Nucleus accumbens (tissue), 56 donors: ENCODE measurements at places on chromosomes 11 and 22.

GRCh38 chr11:75428281-75428724 lies 4.7 kb downstream of the KLHL35 start:
- DNase-seq = peak; percentile 69

DNA sequence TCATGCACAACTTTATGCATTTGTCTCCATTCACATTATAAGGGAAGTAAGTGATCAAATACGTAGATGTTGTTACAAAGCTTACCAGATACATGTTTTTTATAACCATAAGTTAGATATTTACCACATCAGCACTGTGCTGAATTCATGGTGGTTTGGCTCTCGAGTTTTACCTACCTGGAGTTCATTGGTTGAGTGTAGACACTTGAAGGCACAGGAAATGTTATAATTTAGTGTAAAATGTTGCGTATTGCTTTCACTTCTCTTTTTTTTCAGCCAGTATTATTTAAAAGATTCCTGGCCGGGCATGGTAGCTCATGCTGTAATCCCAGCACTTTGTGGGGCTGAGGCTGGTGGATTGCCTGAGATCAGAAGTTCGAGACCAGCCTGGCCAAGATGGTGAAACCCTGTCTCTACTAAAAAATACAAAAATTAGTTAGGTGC lies 53.1 kb upstream of the GRK2 start:
- no peak for DNase-seq

- DNase-seq = no peak
Observed at GRCh38 chr22:37249986-37250385, 5.9 kb upstream of the RAC2 start.

DNA sequence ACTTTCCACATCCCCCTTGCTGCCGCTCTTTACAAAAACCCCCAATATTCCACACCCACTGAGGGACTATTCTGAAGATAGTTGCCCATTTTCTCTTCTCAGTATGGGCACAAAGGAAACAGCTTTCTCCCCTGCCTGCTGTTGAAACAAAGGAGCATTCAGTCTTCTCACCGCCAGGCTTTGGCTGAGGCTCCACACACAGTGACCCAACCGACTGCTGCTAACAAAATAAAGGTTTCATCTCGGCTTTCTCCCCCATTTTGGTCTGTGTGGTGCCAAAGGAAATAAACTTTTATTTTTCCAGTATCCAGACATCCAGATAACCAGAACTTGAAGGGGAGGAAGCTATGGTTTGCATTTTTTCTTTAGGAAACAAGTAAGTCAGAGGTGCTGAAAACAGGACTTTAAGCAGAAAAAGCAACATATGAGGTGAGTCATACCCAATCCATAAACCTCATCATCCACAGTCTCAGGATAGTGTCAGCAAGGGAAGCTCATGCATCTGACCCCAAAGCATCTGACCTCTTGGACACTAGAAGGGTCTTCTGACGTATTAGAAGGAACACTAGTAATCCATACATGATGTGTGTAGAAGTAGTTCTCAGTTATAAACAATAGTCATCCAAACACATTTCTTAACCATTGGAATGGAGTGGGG lies 6.4 kb downstream of the CLMP start:
- no peak for DNase-seq

DNA sequence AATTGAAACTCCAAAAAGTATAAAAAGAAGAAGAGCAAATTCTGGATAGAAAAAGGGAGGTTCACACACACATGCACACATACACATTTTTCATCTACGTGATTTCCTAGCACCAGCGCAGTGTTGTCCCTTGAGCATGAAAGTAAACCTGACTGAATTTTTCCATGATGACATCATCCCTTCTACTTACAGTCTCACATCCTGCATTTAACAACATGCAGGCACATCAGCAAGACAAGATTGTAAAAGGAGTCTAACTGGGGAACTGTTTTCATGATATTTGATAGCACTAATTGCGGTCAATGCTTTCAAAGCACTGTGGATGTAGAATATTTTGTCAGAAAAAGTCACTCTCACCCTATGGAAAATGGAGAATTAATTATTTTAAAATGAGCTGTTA lies 36.6 kb downstream of the GAS2 start:
- DNase-seq = no peak

DNA sequence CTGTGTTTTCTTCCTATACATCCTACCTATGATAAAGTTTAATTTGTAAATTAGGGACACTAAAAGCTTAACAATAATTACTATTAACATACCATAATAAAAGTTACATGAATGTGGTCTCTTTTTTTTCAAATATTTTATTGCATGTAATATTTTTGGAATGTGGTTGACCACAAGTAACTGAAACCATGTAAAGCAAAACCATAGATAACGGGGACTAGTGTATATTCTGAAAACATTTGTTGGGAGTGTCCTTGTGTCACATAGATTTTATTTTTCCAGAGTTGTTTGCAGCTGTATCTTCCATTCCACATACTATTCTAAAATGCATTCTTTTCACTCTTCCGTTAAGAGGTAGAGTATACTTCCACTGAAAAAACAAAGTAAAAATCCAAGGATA lies 200.4 kb downstream of the KIF18A start:
- DNase-seq = no peak

DNA sequence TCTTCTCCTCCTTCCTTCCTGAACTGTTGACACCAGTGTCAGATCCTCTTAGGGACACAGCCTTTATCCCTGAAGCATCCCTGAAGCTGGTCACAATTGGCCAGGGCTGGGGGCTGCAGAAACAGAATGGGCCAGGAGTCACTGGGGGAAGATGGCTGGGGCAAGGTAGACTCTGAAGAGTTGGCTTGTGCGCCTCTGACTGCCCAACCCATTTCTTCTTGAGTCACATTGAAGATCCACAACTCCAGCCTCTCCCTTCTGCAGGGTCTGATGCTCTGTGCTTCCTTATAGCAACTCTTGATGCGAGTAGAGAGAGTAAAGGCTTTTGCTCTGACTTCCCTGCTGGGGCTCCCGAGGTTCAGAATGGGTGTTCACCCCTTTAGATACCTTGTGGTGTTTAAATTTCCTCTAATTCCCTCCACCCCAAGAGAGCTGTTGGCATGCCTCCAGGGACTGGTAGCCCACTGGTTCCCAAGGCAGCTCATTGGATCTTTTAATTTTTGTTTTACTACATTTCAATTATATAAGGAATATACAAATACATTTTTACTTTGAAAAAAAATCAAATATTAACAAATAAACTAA lies 13.4 kb downstream of the PRDM11 start:
- no peak for DNase-seq

DNA sequence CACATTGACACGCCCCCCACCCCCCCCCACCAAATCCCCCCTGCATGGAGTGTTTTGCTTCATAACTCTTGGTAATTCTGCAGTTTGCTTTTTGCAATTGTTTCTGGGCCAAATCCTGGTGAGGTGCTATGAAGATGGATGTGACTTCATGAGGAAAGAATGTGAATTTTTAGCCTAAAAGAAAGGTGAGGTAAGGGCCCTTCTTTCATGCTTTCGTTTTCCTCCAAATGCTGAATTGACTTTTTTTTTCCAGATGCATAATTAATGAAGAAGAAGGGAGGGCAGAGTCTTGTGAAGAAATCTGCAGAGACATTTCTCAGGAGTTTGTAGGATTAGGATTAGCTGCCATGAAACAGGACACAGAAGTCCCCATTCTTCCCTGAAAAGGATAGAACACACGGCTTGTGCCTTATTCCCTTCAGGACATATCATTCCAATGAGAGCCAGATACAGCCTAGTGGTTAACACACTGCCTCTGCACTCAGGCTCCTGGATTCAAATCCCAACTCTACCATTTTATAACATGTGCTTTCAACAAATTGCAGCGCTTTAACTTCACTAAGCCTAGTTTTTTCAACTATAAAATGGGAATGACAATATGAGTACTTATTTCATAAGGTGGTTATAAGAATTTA lies 19.6 kb upstream of the TBCEL start:
- no peak for DNase-seq

DNA sequence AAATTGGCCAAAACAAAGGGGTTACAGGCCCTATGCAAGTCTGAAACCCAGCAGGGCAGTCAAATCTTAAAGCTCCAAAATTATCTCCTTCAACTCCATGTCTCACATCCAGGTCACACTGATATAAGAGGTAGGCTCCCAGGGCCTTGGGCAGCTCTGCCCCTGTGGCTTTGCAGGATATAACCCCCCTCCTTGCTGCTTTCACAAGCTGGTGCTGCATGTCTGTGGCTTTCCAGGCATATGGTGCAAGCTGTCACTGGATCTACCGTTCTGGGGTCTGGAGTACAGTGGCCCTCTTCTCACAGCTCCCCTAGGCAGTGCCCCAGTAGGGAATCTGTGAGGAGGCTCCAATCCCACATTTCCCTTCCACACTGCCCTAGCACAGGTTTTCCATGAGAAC lies 519.6 kb downstream of the ETS1 start:
- DNase-seq = no peak

GRCh38 chr11:32893093-32893342 lies 407 bp downstream of the QSER1 start:
- DNase-seq = no peak

GRCh38 chr11:57484141-57484710 lies 23.9 kb downstream of the RTN4RL2 start:
- DNase-seq = no peak

GRCh38 chr22:41915035-41915785 lies at the start of gene SHISA8:
Gene SHISA8, minus strand, starts transcription at chr22:41915074. Its CDS starts 407 bp downstream, at chr22:41914667.
- no peak for DNase-seq

DNA sequence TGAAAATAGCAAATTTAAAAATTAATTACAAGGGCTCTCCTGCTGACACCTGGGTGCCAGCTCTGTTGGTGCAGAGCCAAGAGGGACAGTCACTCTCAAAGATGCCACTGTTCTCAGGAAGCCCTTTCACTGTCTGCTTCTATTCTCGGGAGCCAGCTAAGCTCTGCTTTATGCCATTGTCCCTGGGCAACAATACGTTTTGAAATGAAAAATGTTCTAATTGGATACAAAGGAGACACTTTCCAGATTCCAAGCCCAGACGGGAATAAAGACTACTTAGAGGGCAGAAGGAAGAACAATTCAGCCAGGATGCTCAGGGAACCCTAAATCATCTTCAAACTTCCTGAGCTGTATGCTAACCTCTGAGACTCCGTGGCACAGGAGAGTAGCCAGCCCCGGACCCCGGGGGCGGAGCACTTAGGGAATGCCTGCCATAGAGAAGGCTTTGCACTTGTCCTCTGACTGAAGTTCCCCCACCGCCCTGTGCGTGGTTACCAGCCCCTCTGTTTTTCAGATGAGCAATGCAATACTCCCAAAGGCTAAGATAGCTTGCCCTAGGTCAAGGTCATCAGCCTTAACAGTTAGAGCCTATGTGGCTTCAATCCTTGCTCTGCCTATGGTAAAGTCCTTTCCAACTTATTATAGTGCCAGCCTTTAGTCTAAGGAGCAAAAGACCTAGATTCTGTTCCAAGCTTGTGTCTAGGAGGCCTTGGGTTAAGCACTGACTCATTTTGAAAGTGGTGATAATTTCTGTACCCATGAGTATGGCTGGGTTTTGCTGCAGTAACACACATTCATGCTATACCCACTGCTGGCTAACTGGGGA lies 150.9 kb downstream of the CACNA1I start:
- DNase-seq = no peak

DNA sequence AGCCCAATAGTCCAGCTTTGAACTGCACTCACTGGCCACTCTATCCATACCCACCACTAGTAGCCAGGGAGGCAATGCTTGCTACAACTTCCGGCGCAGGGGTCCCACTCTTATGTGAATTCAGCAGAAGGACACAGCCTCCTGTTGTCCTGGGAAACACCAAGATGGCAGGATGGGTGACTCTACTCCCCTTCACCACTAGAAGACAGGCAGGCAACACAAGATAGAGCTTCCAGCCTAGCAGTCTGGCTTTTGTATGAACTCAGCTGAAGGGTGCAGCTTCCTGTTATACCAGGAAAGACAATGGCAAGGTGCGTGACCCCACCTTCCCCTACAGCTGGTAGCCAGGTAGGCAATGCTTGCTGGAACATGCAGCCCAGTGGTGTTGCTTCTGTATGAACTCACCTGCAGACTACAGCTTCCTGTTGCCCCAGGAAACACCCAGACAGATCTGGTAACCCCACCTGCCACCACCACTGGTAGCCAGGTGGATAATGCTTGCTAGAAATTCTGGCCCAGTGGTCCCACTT lies 205.2 kb upstream of the KIRREL3 start:
- no peak for DNase-seq

DNA sequence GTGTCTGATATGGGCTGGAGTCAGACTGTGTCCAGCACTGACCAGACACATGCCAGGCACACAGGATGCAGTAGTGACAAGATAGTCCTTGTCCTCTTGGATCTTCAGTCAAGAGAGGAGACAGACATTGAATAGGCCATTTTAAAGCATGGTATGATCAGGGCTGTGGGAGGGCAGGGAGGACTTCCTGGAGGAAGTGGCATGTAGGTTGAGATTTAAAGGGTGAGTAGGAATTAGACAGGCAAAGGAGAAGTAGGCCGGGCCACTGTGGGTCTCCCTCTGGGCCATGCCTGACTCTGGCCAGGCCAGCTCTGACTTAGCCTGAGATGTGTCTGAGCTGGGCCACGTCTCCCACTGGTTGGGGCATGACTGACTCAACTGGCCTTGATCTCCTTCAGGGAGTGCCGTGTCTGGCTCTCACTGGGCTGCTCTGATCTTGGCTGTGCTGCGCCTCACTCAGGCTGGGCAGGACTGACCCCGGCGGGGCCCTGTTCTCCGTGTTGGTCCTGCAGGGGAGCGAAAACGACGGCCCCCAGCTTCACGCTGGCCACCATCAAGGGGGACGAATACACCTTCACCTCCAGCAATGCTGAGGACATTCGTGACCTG lies 71.2 kb downstream of the MYO7A start:
- no peak for DNase-seq

- no peak for DNase-seq
Observed at GRCh38 chr11:22433094-22433455, 94.9 kb downstream of the SLC17A6 start.

DNA sequence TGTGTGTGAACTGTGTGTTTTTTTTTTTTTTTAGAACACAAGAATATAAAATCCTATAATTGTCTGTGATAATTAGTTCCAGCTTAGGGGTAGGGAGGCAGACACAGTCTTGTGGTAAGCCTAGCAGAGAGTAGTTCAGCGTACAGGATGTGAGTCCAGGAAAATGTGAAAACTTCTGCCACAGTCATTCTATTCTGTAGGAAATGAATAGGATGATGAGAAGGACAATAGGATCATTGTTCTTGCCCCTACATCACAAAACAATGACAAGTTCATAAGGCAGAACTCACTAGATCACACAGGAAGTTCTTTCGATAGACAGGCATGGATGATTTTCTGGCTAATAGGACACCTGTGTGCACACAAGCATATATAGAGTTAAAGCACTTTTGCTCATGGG lies 132.2 kb downstream of the NAV2 start:
- DNase-seq = no peak
